NCI-H446 (cell line): ENCODE measurements at places on chromosomes 7 and 10.

GRCh38 chr7:42222891-42223290 lies 14.1 kb downstream of the GLI3 start:
- DNase-seq = no peak

GRCh38 chr10:77836299-77836820 lies 90.2 kb downstream of the DLG5 start:
- no peak for DNase-seq

DNA sequence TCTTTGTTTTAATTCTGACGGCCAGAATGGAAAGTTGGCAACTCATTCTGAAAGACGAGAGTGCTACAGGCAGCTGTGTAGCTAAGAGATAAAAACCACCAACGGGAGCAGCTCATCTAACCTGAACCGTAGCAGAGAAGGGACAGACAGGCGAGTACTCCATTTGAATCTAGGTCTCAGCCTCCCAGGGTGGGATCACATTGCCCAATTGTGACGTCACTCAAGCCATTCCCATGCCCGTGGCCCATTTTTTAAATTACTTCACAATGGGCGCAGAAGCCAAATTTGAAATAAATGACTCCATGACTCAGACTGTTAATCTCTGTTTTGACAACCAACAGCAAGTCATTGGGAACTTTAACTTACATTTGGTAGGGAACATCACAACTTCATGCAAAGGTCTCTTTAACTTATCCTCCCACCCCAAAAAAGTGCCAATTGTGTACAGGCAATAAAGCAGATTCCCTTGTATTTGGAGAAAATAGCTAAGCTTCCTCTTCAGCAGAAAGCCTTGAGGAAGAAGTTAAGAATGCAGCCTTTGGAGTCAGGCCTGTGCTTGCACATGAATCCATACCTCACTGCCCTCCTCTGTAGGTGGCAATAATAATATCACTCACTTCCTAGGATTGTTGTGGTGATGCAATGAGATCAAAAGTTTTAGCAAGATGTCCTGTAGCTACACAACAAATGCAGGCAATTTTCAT lies 93.2 kb upstream of the KIF5B start:
- DNase-seq = peak; percentile 38

DNA sequence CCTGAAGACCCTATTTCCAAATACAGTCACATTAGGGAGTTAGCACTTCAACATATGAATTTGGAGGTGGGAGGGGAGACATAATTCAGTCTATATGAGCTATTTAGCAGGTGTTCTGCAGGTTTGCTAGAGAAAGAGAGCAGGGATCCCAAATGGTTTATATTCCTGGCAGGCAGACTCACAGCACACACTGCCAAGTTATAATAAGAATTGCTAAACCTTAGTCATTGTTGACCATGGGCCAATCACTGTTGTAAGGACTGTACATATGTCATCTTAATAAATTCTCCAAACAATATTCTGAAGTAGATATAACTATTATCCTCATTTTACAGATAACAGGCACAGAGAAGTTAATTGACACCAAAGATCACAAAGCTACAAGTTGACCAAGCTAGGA lies 1.5 kb upstream of the CCDC3 start:
- no peak for DNase-seq

DNA sequence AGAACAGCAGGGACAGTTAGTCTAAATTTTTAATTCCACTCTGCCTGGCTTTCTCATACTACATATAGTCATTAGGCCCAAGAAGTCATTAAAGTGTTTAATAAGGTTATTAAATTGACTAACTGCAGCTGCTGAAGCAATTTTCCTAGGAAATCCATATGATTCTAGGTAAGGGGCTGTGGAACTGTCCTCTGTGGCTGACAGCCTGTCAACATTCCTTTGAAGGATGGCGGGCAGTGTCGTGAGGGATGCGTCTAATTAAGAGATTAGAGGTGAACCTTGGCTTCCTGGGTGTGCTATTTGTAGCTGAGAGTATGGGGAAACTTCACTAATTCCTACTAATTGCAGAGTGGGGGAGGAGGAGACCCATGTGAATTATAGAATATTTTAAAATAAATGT lies 64.6 kb downstream of the SNX10 start:
- DNase-seq = no peak

DNA sequence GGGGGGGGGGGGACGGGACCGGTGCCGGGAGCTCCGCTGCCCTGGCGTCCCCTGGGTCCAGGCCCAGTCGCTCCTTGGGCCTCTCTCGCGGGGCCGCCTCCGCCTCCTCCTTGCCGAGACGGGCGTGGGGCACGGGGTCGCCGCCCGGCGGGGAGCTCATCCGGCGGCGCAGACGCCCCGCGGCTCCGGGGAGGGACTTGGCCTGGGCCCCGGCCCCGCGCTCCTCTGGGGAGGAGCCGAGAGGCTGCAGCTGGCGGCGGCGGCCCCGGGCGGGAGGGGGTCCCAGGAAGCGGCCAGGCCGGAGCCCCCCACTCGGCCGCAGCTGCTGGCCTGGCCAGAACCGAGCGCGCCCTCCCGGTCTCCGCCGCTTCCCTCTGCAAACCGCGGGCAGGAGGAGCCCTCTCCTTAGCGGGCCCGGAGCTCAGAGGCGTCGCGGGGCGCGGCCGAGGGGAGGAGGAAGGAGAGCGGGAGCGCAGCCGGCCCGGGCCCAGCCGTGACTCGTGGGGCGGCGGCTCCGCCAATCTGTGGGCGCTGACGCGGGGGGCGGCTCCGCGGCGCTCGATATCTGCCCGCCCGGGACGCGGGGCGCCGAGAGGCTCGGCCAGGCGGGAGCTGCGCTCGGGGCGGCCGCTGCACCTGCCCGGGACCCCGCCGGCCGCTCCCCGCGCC lies at the start of gene FAM20C:
Gene FAM20C, plus strand, starts transcription at position 591 of the 669 bp plus-strand sequence. CDS start 629 bp downstream, outside the sequence.
- DNase-seq = peak; percentile 59

- no peak for DNase-seq
These were observed 127.8 kb upstream of the ZNF746 start for GRCh38 chr7:149625340-149625946.

DNA sequence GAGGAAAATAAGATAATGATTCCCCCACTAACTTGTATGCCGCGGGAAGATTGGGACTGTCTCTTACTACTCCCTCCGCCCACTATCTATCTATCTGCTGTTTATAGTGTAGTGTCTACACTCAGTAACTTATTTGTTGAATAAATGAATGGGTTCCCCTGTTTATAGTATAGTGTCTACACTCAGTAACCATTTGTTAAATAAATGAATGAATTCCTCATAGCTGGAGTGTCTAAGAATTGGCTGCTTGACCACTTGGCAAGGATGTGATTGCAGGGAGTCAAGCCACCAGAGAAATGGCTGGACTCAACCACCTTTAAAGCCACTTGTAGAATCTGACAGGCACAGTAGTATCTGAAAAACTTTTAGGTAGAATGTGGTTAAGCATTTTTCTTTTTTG lies 147.1 kb downstream of the TRIL start:
- DNase-seq = no peak

GRCh38 chr10:4512671-4513240 lies 313.3 kb upstream of the AKR1E2 start:
- DNase-seq = peak; percentile 48

GRCh38 chr7:6168477-6168868 lies 104.0 kb downstream of the CYTH3 start:
- DNase-seq = no peak

GRCh38 chr7:135208102-135208793 lies 3.1 kb downstream of the WDR91 start:
- no peak for DNase-seq

DNA sequence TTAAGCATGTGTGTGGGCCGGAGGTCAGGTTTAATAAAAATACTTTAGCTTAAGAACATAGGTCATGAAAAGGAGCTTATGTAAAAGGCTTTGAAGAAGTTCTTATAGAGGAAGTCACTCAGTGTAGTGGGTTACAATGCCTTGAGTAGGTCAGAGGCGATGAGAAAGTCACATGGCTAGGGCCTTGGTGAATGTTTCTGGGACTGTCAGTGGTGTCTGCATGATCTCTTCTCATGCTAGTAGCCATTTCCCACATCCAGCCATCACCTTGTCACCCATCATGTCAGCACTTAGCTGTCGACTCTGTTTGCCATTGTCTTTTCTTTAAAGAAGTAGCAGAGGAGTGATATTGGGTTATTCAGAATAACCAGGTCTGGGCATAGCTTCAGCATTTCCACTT lies 236.6 kb downstream of the CDK14 start:
- DNase-seq = no peak

DNA sequence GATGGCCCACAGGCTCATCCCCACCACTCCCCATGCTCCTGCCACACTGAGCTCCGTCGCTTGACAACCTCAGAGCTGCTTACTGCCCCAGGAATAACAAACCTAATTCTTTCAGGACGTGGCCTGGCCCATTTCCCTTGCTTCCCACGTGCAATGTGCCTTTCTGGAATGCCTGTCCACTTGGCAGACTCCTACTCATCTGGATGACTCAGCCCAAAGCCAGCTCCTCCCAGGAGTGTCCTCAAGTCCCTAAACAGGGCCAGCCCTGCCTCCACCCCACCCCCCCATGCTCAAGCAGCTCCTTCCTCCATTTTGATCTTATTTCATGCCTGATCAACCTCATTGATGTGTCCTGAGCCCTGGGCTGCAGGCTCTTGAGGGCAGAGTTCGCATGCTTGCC lies 164.9 kb upstream of the RNF32 start:
- DNase-seq = no peak

DNA sequence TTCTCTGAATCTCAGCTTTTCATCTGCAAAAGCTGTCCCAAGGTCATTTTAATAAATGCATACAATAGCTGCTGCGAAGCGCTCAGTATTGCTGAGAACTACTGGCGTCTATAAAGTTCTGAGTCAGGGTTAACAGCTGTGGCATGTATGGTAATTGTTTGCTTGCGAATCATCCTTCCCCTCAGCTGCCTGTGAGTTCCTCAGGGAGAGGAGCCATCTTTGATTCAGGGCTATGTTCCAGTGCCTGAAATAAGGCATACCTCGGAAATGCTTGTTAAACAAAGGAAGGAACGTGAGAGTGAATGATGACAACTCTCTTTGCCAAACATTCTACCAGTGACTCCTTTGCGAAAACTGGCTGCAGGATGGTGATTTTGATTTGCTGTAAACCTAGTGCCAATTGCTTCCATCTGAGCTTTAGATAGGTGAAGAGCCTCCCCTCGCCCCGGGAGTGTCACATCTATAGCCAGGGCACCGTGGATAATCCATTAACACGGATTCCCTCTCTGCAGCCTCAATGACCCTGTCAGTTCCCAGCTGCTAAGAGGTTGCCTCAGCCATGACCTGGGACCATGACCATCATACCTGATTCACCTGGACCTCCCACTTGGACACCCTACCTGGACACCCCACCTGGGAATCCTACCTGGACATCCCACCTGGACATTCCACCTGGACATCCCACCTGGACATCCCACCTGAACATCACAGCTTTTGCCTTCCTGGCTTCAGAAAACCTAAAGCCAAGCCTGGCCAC lies 39.6 kb downstream of the GPRIN2 start:
- peak; percentile 46 for DNase-seq

GRCh38 chr10:2958659-2959058 lies 108.7 kb upstream of the PFKP start:
- no peak for DNase-seq

GRCh38 chr10:30231071-30231652 lies 117.9 kb downstream of the MTPAP start:
- no peak for DNase-seq
